Stimulated activated CD4-positive, alpha-beta T cell treated with anti-CD3 and anti-CD28 coated beads, Interleukin-4, amount 100 ng/mL, for 1 hour (primary cell): ENCODE measurements at places on chromosomes 6 and 20.

DNA sequence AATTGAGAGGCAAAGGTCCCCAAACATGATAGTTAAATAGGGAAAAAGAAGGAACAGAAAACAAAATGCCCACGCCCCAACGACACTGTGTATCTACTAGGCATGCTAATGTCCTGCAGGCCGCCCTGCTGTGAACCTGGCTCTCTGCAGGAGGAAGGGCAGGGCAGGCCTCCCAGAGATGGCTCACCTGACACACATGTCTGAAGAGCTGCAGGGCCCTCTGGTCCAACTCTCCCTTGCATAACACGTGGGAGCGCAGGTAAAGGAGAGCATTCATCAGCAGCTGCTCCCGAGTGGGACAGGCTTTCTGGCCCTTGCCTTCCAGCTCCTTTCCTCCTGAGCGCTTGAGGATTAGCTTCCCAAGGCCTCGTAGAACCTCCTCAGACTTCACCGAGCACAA lies 53.7 kb upstream of the LYRM2 start:
- no peak for DNase-seq

DNA sequence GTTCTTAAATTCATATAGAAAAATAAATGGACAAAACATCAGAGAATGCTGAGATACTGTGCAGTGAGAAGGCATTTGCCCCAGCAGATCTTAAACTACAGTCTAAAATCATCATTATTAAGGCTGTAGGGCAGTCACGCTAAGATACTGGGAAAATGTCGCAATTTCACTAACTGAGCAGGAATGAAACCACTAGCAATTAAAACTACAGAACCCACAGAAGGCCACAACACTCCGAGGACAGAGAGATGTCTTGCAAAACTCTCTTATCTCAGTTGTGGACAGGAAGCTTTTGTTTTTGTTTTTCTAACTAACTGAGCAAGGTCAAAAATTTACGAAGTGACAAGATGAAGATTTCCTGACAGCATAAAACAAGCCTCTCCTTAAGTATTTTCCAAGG lies 18.2 kb downstream of the GNAS-AS1 start:
- no peak for DNase-seq

- DNase-seq = no peak
Observed at GRCh38 chr20:34941226-34941625, 14.4 kb downstream of the GSS start.

GRCh38 chr6:137272403-137272802 lies 53.2 kb upstream of the IFNGR1 start:
- no peak for DNase-seq

DNA sequence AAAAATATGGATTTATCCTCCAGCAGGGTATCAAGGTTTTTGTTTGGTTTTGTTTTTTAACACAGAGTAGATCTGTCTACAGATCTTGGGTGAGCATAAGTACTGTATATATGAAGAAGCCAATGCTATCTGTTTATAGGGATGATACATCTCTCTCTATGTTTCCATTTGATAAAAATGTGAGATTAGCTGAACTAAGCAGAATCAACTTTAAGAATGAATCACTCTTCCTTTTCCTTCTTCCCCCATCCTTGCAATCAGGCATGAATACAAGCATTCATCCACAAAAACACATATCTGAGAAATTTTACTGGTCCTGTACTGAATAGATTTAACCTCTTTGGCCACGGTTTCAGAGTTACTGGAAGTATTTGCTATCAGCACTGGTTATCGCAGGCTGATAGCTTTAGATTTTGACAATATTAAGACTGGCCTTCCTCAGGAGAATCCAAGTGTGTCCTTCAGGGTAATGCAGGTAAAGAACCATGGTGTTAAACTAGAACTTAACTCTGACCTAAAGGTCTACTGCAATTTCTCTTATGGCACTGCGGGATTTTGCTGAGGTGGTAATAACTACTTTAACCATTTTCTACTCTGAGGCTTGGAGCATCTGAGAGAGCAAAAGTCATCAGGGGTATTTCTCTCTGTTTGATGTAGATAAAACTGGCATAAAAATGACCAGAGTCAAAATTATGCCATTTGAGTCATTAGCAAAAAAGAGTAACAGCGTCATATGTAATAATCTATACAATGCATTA lies 1.5 kb downstream of the SNAP25 start:
- no peak for DNase-seq

DNA sequence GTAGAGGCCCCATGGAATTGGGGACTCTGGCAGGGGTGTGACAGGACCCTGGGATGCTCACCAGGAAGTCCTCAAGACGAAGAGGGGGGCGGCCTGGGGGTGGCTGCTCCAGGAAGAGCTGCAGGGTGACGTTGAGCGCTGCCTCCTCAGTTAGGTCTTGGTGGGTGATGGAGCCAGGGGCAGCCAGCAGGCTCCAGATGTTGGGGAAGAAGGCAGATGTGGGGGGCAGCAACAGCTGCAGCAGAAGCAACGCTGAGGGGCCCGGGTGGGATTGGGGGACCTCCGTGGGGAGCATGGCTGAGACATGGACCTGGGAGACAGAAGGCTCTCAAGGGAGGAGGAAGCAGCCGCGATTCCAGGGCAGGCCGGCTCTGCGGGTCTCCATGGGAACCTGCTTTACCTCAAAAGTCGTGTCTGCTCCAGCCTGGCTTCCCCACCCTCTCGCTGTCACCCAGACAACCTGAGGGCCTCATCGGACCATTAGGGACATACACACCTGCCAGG lies 591 bp downstream of the VWA7 start:
- no peak for DNase-seq

DNA sequence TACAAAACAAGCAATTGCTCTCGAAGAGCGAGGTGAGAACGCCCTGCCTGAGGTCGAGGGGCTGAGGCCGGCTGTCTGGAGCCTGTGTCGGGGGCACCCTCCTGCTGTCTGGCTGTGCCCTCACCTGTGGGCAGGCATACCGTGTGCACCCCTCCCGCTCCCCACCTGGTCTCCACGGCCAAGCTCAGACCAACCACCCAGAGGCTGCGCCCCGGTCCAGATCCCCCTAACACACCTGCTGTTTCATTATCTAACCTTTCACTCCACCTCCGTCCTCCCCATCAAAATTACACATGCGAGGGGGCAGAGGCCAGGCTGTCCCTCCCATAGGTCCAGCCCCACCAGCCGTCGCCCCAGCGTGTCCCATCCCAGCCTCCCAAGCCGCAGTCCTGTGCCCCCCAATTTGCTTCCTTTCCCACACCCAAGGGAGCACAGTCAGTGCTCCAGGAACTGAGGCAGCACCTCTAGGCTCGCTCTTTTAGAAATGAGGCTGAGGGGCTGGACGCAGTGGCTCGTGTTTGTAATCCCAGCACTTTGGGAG lies 35.2 kb downstream of the NTSR1 start:
- no peak for DNase-seq

DNA sequence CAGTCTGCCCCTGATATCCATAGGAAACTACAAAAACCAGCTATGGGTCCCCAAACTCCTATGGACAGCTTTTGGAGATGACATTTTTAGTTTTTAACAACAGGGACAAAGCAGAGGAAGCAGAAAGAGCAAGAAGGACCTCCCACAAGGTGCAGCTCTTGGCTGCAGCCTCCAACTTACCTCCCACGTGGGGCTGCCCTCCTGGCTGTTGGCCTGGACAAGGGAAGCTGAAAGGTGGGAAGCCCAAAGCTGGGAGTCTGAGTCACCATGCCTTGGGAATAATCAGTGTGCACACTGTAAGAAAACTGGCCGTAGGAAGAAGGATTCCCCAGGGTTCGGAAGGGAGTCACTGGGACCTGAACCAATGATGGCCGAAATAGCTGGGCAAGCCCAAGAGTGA lies 51.8 kb upstream of the PAX1 start:
- no peak for DNase-seq

GRCh38 chr20:24772667-24773066 lies 176.4 kb upstream of the CST7 start:
- no peak for DNase-seq

DNA sequence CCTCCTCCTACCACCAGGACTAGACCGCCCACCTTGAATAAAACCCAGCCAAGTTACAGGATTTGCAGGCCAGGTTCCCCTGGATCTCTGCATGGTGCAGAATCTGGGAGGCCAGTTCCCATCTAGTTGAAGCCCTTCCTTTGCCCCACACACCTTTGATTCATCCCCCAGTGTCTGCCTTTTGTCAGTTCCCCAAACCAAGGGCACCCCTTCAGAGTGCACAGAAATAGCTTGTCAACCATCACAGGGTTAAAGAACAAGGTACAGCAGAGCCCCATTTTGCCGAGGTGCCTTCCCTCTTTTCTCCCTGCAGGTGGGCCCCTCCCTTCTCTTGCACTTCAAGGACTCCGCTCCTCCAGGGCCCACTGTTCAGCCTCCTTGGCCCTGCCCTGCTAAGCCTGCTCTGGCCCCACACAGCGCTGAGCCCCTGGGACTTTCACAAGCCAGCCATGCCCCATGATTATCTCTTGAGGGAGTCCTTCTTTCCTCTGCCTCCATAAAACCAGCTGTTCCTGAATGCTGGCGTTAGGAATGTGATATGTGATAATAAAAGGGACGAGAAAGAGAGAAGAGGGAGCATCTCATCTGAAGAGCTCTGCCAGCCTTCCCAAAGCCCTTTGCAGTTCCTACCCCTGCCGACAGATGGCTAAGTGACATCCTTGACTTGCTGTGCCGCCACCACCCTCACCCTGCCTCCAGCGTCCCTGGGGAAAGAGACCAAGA lies 280.3 kb downstream of the CDC5L start:
- DNase-seq = peak; percentile 39

DNA sequence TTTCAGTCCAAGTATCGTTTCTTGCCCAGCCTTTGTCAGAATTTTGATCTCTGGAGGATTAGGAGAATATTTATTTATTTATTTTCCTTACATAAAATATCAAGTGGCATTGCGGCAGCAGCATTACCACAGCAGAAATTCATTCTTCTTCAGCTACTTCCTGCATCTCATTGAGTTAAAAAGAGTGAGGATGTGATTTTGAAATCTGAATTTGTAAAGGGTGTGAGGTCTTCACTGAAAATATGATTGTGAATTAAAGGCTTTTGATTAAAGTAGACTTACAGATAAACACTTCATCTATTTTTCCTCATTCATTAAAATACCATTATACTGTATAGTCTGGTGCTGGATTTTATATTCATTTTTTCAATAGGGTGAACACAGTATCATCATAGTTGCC lies 328.4 kb downstream of the PRL start:
- no peak for DNase-seq

- no peak for DNase-seq
Observed at GRCh38 chr6:155011809-155012291, 16.7 kb downstream of the TIAM2 start.

- peak; percentile 25 for DNase-seq
Observed at GRCh38 chr6:31402324-31403282, 792 bp upstream of the MICA start.

- no peak for DNase-seq
Observed at GRCh38 chr6:88702956-88703556, 260.4 kb downstream of the RNGTT start.

GRCh38 chr20:48962976-48963771 lies 41.7 kb downstream of the ARFGEF2 start:
- DNase-seq = no peak

GRCh38 chr20:25223179-25223661 lies 24.7 kb upstream of the PYGB start:
- DNase-seq = no peak

GRCh38 chr6:33144373-33144772 lies 47.9 kb downstream of the COL11A2 start:
- DNase-seq = no peak

DNA sequence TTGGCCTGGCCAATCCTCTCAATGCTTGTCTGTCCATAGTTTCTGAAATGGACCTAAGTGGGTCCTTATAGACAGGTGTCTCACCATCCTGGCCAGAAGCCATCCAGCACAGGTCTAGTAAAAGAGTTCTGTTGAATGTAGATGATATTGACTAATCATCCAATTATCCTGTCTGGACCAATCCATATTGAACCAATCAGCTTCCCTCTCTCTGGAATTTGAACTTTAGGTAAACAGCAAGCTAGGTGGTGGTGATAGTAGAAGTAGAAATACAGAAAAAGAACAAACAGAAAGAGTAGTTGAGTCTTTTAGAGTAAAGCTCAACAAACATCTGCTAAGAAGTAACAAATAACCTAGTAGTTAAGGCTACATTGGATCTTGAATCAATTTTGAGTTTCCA lies 9.5 kb upstream of the PNRC1 start:
- no peak for DNase-seq

DNA sequence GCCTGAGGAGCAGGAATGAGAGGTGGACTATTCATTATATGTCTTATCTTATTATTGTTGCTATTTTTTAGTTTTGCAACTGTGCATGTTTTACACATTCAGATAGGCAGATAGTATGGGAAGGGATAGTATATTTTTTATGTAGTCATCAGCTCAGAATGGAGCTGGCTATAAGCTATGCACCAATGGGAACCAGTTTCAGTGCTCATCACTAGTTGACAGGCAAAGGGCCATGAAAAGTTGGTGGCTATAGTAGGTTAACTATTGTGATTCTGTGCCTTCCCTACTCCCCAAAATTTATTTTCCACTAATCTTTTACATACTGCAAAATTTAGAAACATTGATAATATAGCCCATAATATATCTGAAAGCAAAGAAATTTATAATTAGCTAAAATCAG lies 5.3 kb upstream of the UBD start:
- no peak for DNase-seq
